Tibial nerve (tissue), 4 donors: ENCODE measurements at places on chromosomes 16 and 17.

GRCh38 chr17:14091367-14091766 is 22.1 kb downstream of the COX10 start:
- H3K4me1 ChIP-seq: no peaks in the 10 kb centered on the region
- H3K27ac ChIP-seq: no peak overlapping the region
- DNase-seq: no peak
- H3K27me3 ChIP-seq: no peaks in the 10 kb centered on the region
- H3K36me3 ChIP-seq: no peaks in the 10 kb centered on the region

DNA sequence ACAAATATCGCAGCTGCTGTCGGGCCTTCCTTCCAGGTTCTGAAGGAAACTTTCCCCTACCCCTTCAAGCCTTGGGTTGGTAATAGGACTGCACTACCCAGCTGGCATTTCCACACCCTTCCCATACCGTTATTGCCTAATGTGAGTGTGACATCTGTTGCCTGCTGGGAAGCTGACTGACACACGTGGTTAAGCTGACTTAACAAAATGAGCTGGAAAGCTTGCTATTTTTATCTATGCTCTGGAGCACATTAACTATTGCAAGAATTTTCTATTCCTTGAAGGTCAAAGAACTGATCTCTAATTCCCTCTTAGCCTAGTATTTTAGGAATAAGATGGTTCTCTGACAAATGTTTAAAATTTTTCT is 79.5 kb downstream of the PMP22 start:
- peak; percentile 58 for DNase-seq
- H3K36me3 ChIP-seq: no peaks in the 10 kb centered on the region
- no peaks in the 10 kb centered on the region for H3K4me1 ChIP-seq
- no peak overlapping the region for H3K27ac ChIP-seq

GRCh38 chr17:17732892-17733670 is 51.8 kb downstream of the RAI1 start:
- H3K27ac ChIP-seq: no peak overlapping the region
- H3K27me3 ChIP-seq: no peaks in the 10 kb centered on the region
- no peak overlapping the region for H3K4me3 ChIP-seq

- no peak overlapping the region for H3K4me3 ChIP-seq
- DNase-seq: no peak
- H3K27me3 ChIP-seq: no peaks in the 10 kb centered on the region
- no peaks in the 10 kb centered on the region for H3K36me3 ChIP-seq
Observed at GRCh38 chr16:3356118-3356517, 429 bp downstream of the OR2C1 start.

GRCh38 chr16:67091906-67092566 is 17.7 kb upstream of the PHAF1 start:
- H3K4me3 ChIP-seq: no peak overlapping the region
- no peaks in the 10 kb centered on the region for H3K27me3 ChIP-seq
- no peak overlapping the region for H3K27ac ChIP-seq

GRCh38 chr17:55587608-55588139 is 76.4 kb upstream of the SMIM36 start:
- no peaks in the 10 kb centered on the region for H3K36me3 ChIP-seq
- H3K4me3 ChIP-seq: no peak overlapping the region
- peaks cover 58% of the 10 kb centered on the region for H3K4me1 ChIP-seq
- peak; percentile 64 for DNase-seq
- no peaks in the 10 kb centered on the region for H3K27me3 ChIP-seq
